ENCODE measurements at places on chromosomes 5 and 9.

GRCh38 chr9:91844190-91844589, 105.8 kb downstream of the ROR2 start:
- no peak overlapping the region for H3K4me3 ChIP-seq

GRCh38 chr5:131786900-131787692, 9.7 kb downstream of the FNIP1 start:
- no peaks in the 10 kb centered on the region for H3K36me3 ChIP-seq
- DNase-seq = no peak
- no peaks in the 10 kb centered on the region for H3K27me3 ChIP-seq
- peaks cover 6% of the 10 kb centered on the region for H3K4me1 ChIP-seq
- no peak overlapping the region for H3K27ac ChIP-seq
- H3K4me3 ChIP-seq = no peak overlapping the region

- no peaks in the 10 kb centered on the region for H3K27me3 ChIP-seq
- H3K4me3 ChIP-seq = no peak overlapping the region
- H3K4me1 ChIP-seq = peaks cover 20% of the 10 kb centered on the region
- H3K36me3 ChIP-seq = peaks cover 10% of the 10 kb centered on the region
Measured at GRCh38 chr5:118440496-118440895, 547.9 kb downstream of the DTWD2 start.

GRCh38 chr9:120212153-120212852, 367.7 kb downstream of the CDK5RAP2 start:
- DNase-seq = no peak
- H3K4me3 ChIP-seq = no peak overlapping the region
- peaks cover 5% of the 10 kb centered on the region for H3K4me1 ChIP-seq
- H3K27me3 ChIP-seq = no peaks in the 10 kb centered on the region

Measured in WTC11 (cell line).